NCI-H524 treated with DMSO at 0.1 percent for 48 hours (cell line): ENCODE measurements at places on chromosomes 11 and 22.

DNA sequence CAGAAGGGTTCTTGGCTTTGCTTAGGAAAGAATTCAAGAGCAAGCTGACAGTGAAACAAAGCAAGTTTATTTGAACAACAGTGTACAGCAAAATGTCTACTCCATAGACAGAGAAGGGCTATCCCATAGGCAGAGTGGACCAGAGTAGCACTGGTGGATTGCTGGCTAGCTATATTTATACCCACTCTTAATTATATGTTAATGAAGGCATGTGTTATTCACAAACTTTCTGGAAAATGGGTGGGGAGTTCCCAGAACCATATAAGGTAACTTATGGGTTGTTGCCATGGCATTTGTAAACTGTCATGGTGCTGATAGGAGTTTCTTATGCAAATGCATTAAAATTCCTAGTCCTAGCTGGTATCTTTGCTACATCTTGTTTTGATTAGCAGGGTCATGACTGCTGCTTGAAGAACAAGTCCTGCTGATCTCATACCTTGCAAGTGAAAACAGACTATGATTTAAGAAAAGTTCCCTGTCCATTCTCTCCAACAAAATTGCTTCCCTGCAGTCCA lies 330.5 kb downstream of the BUD13 start:
- DNase-seq = no peak

- DNase-seq = no peak
Observed at GRCh38 chr11:119167933-119168332, 592 bp upstream of the NLRX1 start.

DNA sequence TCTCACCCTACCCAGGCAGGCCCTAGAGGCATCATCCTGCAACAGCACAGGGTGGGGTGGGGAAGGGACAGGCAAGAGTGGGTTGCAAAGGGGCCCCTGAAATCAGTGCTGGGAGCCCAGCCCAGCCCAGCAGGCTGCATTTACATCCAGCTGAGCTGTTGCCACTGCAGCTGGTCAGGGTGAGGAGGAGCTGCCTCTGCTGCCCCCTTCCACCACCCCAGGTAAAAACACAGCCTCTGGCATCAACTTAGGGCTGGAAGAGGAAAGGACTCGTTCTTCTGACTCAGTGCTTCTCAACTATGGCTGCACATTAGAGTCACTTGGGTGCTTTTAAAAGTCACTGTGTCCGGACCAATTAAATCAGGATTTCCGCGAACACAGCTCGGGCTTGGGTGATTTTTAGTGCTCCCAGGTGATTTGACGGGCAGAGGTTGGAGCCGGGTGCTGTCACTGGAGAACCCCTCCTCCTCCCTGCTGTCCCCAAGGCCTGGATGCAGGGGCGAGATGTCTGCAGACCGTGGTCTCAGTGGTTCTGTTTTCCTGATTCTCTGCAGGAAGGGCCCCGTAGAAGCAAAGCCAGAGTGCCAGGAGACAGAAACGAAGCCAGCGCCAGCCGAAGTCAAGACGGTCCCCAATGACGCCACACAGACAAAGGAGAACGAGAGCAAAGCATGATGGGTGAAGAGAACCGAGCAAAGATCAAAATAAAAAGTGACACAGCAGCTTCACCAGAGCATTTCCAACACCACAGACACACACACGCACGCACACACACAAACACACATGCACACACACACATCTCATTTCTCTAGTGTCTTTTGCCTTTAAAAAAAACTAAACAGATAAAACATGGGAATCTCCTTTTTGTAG lies 39.4 kb upstream of the TTC12 start:
- DNase-seq = no peak

DNA sequence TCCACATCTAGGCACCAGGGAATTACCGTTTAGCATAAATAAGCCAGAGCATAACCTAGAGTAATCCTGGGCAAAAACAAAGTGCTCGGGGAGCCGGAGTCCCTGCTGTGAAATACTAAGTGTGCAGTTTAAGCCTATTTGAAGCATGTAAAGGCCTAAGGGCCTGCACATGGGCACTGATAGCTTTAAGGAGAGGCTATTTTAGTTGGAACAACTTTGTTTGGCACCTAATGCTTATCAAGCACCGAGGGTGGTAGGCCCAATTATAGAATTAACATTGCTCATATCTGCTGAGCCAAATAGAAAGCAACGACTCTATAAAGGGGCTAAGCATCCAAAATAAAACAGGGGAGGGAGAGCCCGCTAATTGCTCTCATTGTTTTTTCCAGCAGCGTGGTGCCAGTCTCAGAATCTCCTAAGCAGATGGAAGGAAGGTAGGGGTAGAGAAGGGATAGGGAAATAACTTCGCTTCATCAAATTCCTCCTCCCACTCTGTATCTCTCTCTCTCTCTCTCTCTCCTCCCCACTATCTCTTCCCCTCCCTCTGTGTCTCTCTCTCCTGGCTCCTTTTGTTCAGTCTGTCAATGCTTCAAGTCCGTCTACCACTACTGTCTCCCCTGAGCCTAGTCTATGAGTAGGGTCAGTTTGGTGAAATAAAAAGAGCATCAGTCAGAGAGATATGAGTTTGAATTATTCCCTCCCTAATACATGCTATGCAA lies 292.8 kb downstream of the NXPE2 start:
- DNase-seq = no peak

DNA sequence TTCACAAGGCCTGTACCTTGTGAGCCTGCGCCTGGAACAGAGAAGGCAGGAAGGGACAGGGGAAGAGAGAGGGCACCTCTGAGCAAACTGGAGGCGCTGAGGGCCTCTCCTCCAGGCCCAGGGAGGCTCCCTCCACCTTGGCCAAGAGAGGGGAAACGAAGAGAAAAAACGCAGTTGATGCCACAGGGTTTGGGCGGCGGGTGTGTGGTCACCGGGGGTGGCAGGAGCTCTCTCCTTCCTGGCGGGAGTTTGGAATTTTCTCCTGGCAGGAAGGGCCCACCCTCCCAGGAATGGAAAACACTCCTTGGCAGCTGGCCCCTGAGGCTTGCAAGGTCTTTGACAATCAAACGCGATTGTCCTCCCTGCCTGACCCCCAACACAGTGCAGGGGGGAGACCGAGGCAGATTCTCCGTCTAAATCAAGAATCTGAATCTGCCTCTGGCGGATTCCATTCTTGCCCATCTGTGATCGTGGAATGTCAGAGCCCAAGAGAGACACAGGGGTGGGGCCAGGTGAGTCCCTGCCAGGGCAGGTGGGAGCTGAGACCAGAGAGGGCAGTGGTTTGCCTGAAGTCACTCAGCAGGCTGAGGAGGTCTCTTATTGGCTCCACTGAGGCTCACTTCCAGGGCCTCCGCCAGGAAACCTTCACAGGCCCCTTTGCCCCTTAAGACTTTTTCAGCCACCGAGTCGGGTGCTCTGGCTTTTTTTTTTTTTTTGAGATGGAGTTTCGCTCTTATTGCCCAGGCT lies 21.0 kb downstream of the RPL3 start:
- DNase-seq = no peak

DNA sequence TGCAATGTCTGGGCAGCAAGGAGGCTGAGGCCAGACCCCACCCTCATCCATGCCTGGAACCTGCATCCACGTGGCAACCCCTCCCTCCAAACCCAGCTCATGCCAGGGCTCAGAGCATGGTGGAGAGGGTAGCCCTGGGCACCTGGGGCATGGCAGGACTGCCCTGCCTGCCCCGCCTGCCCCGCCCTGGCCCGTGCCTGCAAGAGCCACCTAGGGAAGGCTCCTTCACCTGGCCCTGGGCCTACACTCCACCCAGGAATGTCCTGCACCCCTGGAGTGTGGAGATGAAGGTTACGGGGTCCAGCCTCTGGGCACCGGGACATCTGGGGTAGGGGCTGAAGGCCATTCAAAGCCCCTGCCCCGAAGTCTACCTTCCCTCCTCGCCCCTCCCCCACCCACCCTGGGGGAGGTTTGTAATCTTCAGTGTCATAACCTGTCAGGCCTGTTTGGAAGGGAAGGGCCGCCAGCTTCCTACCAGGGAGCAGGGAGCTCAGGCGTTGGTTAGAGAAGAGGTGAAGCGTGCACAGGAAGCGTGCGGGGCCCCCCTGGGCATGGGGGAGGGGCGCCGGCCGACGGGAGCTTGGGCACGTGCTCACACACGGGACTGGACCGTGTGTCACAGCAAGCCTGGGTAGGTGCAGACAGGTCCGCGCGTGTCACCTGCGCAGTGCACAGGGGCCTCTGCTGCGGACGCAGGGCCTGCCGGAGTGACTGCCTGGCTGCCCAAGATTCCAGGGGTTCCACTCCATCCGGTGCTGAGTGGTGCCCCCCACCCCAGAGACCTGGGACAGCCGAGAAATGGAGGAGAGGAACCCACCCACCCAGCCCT lies 30.7 kb upstream of the TH start:
- no peak for DNase-seq

DNA sequence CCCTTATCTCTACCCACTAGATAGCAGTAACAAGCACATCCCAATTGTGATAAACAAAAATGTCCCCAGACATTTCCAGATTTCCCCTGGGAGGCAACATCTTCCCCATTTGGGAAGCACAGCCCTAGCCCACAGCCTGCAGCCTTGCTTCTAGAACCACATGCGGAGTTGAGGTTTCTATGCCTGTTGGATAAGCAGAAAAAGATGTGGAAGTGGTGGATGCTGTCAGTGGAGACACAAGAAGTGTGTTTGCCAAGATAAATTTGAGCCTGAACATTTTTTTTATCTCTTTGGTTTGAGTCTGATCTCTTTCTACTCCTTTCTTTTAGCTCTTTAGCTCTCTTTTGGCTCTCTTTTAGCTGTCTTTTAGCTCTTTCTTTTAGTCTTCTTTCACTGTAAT lies 884.5 kb downstream of the NTM start:
- no peak for DNase-seq
